ENCODE measurements at places on chromosomes 4 and X.

DNA sequence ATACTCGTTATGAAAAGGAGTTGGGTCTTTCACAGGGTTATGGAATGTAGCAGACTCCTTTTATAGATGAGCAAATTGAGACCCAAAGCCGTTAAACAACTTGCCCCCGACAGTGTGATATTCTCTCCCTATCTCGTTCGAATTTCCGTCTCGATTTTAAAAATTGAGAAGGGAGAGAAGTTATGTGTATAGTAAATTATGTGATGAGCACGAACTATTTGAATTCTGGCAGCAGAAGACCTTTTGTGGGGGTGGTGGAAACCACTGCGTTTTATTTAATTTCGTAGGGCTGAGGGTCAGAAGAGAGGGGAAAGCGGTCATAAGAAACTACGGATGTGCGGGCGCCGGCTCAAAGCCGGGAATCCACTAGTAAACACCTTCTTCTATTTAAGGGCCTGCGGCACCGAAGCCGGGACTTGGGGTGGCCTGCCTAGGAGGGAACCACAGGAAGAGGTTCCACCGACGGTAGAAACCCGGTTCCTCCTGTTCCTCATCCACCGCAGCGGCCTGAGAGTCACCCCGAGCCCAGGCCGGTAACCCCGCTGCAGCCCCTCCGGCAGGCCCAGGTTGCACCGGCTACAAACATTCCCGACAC lies 1.5 kb upstream of the DDX3X start:
- DNase-seq = no peak

DNA sequence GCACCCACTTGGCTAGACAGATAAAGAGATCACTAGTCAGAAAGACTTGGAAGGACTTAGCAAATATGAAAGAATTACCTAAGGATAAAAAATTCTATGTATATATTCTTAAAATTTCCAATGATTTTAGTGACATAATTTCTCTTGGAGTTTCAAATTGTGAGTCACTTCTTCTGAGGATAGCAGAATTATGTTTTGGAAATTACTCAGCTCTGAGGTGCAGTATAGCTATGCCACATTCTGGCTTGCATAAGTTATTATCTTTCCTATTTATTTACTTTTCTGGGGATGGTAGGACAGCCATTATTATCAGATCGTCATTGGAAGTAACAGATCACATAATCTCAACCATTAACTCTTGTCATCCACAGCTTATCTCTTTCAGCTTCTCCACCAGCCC lies 853.5 kb downstream of the TRIML1 start:
- DNase-seq = no peak

DNA sequence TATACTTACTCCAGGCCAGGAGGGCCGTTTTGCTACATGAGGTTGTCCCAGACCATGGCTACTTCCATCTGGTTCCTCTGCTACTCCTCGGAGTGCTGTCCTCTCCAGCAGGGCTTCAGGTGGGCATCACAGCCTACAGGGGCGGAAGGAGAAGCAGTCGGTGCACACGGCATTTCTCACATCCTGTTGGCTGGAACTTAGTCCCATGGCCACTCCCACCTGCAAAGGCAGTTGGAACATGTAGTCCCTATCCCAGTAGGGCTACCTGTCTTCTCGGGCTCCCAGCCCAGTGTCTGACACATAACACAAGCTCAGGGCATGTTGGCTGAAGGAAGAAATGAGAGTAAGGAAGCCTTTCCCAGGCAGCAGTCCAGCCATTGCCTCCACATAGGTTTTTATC lies 7.7 kb upstream of the STK32B start:
- no peak for DNase-seq

GRCh38 chr4:153502584-153502983 lies 36.4 kb downstream of the TMEM131L start:
- DNase-seq = no peak

GRCh38 chr4:67522851-67523671 lies 22.2 kb downstream of the CENPC start:
- DNase-seq = no peak

GRCh38 chr4:143482840-143483239 lies 30.7 kb upstream of the SMARCA5 start:
- DNase-seq = peak; percentile 35

- no peak for DNase-seq
These were observed 414.4 kb downstream of the SMARCA1 start for GRCh38 chrX:129108936-129109335.
